ENCODE measurements at places on chromosomes 2 and 18.

DNA sequence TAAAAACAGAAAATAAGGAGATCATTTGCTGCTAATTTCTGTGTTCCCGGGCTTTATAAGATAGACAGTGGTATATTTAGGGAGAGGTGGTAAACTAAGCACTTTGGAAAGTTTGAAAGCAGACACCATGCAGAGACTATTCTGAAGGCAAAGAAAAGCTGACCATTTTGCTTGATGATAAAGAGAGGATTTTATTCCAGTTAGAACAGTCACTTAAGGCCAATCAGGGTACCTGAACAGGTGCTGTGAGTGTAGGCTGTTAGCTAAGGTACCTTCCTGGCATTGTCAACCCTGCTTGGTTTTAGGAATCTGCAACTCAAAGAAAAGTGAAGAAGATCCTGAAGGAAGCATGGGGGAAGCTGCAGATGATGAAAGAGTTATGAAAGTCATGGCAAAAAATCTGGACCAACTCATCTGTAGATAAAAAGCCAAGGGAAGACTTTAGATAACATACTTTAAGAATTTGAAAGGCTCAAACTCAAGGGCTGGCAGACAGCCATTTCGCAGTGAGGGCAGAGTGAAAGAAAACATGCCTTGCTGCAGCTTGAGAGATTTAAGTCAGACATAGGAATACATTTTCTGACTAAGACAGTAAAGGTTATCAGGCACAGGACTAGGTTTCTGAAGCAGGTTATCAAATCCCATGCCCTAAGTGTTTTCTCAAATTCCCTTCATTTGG lies 80.1 kb upstream of the ARL5A start:
- no peaks in the 10 kb centered on the region for H3K36me3 ChIP-seq
- peaks cover 6% of the 10 kb centered on the region for H3K4me1 ChIP-seq
- no peak overlapping the region for H3K4me3 ChIP-seq
- no peaks in the 10 kb centered on the region for H3K27me3 ChIP-seq
- no peak overlapping the region for H3K27ac ChIP-seq

DNA sequence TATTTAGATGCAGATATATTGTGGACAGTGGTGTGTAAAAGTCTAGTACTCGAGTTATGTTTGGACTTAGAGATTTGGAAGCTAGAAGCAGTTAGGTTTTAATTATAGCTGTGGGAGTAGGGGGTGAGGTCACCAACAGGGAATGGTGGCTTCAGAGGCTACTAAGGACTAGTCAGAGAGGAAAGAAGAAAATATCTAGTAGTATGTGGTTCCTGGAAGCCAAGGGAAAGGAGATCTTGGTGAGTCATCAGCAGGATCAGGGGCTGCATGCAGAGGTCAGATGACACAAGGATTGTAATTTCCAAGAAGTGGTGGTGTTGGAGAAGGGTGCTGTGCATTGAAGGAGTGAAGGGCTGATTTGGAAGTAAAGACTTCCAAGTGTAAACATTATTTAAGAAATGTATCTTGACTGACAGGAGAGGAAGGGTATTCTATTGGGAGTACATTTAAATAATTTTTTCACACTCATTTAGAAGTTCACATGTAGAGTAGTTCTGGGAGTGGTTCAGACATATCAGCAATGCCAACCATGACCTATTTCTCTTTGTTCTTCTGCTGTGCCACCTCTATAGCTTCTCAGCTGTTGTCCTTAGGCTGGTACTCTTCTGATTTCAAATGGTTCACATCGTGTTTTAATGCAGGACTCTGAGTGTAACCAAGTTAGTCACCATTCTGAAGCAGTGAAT lies 59.1 kb downstream of the ACSL3 start:
- no peaks in the 10 kb centered on the region for H3K27me3 ChIP-seq
- H3K36me3 ChIP-seq: peaks cover 17% of the 10 kb centered on the region
- DNase-seq: no peak
- no peaks in the 10 kb centered on the region for H3K4me1 ChIP-seq
- H3K27ac ChIP-seq: no peak overlapping the region

DNA sequence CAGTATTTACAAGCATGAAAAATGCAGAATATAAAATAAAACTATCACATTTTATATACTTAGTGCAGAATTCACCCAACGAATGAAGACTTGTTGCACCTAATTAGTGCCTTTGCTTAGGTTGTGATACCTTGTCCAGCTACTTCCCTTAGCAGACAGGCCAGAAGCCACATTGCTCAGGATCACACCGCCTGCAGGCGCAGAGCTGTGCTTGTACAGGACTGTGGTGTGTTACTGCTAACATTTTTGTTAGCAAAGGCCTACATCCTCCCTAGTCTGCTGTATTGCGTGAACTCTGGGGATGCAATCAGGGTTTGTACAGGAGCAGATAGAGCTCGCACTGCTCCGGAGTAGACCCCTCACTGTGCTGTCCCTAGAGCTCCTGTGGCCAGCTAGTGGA lies 336.9 kb downstream of the CBLN2 start:
- no peaks in the 10 kb centered on the region for H3K36me3 ChIP-seq
- no peak overlapping the region for H3K27ac ChIP-seq
- H3K27me3 ChIP-seq: no peaks in the 10 kb centered on the region
- no peaks in the 10 kb centered on the region for H3K4me1 ChIP-seq

GRCh38 chr2:38095996-38096861 lies 20.3 kb upstream of the CYP1B1 start:
- H3K36me3 ChIP-seq: no peaks in the 10 kb centered on the region
- no peak overlapping the region for H3K27ac ChIP-seq
- H3K4me3 ChIP-seq: no peak overlapping the region

- no peak for DNase-seq
- no peak overlapping the region for H3K4me3 ChIP-seq
- no peak overlapping the region for H3K27ac ChIP-seq
- no peaks in the 10 kb centered on the region for H3K4me1 ChIP-seq
- H3K36me3 ChIP-seq: no peaks in the 10 kb centered on the region
- H3K27me3 ChIP-seq: no peaks in the 10 kb centered on the region
These were observed 864.2 kb upstream of the LRATD1 start for GRCh38 chr2:13768274-13768673.

DNA sequence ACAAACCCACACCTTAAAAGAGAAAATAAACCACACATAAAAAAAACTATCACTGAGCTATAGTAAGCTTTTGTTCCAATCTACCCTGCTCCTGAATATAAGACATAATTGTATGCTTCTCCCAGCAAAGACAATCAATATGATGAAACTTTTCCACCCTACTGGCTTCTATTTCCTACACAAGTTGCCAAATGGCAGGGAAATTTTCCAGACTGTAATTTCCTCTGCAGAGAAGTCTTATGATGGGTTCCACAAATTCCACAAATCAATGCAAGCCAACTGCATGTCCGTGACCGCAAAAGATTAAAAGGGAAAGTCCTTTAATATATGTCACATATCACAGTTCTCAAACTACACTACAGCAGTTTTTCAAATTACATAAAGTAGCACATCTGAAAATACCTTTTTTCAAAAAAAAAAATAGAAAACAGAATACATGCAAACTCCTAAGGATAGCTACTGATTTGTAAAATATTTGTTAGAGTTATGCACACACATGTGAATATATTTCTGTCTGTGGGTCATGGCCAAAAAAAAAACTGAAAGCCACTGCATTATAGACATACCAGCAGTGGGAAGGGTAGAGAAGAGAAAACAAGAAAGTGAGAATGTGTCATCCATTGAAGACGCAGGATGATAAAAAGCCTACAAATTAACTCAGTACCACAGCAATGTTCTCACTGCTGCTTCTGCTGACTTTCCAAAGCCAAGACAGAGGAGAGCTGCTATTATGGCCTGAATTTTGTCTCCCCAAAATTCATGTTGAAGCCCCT lies 61.4 kb downstream of the RPL31 start:
- no peaks in the 10 kb centered on the region for H3K36me3 ChIP-seq
- no peak overlapping the region for H3K27ac ChIP-seq
- H3K4me3 ChIP-seq: no peak overlapping the region
- H3K27me3 ChIP-seq: no peaks in the 10 kb centered on the region
- H3K4me1 ChIP-seq: no peaks in the 10 kb centered on the region
- no peak for DNase-seq

DNA sequence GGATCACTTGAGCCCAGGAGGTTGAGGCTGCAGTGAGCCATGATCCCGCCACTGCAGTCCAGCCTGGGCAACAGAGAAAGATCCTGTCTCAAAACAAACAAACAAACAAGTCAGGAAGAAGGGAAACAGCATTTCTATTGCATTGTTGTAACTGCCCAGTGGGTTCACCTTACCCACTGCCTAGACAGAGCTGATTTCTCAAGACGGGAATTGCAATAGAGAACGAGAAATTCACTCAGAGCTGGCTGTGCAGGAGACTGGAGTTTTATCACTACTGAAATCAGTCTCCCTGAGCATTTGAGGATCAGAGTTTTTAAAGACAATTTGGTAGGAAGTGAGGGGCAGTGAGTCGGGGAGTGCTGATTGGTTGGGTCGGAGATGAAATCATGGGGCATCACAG lies 24.2 kb upstream of the RTTN start:
- no peaks in the 10 kb centered on the region for H3K36me3 ChIP-seq
- no peak overlapping the region for H3K4me3 ChIP-seq
- H3K27me3 ChIP-seq: no peaks in the 10 kb centered on the region
- H3K4me1 ChIP-seq: no peaks in the 10 kb centered on the region
- no peak for DNase-seq

DNA sequence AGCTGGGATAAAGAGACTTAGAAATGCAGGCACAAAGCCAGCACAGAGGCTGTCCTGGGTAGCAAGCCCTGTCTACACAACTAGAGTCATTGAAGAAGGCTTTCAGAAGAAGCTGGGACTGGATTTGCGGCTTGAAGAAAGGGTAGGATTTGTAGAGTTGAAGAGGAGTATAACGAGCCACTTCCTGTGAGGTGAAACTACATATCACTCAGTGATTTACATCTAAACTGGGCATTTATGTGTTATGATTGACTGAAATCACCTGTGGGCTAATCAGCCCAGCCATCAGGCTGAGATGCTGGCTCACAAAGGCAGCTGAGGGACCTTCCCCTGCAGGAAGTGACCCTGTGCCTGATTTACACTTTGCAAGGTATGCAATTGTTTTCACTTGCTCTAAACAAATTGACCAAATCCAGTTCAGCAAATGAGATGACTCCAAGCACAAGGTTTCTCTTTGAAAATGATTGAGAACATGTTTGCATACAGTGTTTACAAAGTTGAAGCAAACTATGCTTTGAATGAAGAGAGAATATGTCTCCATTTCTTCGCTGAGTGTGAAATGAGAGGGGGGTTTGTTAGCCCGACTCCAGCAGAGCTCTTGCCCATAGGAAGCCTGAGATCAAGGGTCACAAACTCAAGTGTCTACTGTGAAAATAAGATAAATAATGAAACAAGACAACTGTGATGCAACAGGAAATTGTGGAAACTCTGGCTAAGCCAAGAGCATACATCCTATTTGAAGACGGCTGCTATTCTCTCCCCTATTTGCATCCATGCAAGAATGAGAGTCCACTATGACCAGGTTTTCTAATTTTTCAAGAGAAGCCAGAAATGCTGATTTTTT lies 69.3 kb upstream of the HK2 start:
- H3K4me3 ChIP-seq: no peak overlapping the region
- DNase-seq: no peak
- no peaks in the 10 kb centered on the region for H3K36me3 ChIP-seq
- no peaks in the 10 kb centered on the region for H3K27me3 ChIP-seq
- H3K27ac ChIP-seq: no peak overlapping the region

DNA sequence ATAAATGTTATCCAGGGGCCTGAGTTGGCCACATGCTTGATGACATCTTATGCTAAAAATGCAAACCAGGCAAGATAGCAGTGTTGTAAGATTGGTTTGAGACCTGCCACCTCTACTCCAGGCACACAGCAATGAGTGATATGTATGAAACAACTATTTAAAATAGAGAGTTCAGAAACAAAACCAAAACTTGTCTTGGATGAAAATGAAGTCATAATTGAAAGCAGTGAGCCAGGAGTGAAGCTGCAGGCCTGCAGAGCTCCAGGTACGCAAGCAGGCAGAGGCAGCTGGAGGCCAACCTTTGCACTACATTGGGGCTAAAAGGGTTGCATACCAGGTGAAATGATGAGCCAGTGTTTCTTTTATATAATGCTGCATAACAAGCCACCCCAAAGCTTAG lies 89.2 kb upstream of the SPATS2L start:
- 0 out of 2 replicates have a peak, but pooled peaks cover 2% of the 10 kb centered on the region for H3K4me1 ChIP-seq
- no peak overlapping the region for H3K27ac ChIP-seq
- no peaks in the 10 kb centered on the region for H3K36me3 ChIP-seq
- no peak for DNase-seq
- no peaks in the 10 kb centered on the region for H3K27me3 ChIP-seq
- H3K4me3 ChIP-seq: no peak overlapping the region

- no peaks in the 10 kb centered on the region for H3K36me3 ChIP-seq
- H3K27ac ChIP-seq: no peak overlapping the region
- DNase-seq: no peak
- H3K4me1 ChIP-seq: no peaks in the 10 kb centered on the region
These were observed 6.5 kb downstream of the SMYD1 start for GRCh38 chr2:88074150-88074549.

DNA sequence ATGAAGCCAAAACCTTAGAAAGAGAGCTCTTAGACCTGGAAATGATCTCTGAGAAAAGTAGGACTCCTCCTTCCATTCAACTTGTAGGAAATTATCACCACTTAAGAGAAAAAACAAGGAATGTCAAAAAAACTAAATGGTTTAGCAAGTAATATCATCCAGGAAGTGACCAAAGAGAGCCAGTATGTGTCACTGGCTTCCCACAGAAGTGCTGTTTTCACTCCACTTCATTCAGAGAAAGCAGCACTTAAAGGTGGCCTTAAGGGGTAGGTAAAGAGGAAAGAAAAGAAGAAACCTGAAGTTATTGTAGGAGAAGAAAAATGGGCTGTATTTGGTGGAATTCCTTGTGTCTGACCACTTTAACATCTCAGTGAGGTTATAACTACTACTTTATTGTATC lies 414.4 kb upstream of the ETAA1 start:
- H3K27ac ChIP-seq: no peak overlapping the region
- H3K36me3 ChIP-seq: no peaks in the 10 kb centered on the region
- no peak for DNase-seq
- H3K4me3 ChIP-seq: no peak overlapping the region

GRCh38 chr2:217095511-217096205 lies 235.8 kb upstream of the TNP1 start:
- H3K4me3 ChIP-seq: no peak overlapping the region
- no peak overlapping the region for H3K27ac ChIP-seq
- H3K36me3 ChIP-seq: no peaks in the 10 kb centered on the region
- no peak for DNase-seq

DNA sequence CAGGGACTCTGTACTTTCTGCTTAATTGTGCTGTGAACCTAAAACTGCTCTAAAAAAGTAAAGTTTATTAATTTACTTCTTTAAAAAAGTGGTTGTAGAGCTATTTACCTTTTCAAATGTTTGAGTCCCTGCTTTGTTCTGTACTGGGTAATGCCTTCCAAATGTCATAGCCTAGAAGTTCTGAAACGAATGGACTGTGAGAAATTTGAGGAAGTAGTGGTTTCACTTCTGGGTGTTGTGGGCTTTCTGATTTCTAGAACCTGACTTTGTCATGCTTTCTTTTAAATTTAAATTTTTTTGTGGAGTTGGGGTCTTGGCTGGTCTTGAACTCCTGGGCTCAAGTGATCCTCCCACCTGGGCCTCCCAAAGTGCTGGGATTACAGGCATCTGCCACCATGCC lies 44.6 kb downstream of the SMAD4 start:
- H3K4me1 ChIP-seq: no peaks in the 10 kb centered on the region
- H3K27me3 ChIP-seq: no peaks in the 10 kb centered on the region
- peaks cover 7% of the 10 kb centered on the region for H3K36me3 ChIP-seq

GRCh38 chr2:172782506-172783164 lies 47.0 kb downstream of the RAPGEF4 start:
- DNase-seq: no peak
- H3K4me3 ChIP-seq: no peak overlapping the region
- H3K4me1 ChIP-seq: no peaks in the 10 kb centered on the region
- H3K27me3 ChIP-seq: no peaks in the 10 kb centered on the region
- no peaks in the 10 kb centered on the region for H3K36me3 ChIP-seq
- no peak overlapping the region for H3K27ac ChIP-seq

Measured in H1 (cell line).